Cardiac atrium fibroblast (primary cell): ENCODE measurements at places on chromosomes 1 and 21. TPM values are rescaled to one million over a fixed set of nuclear protein-coding genes. Genes with fewer than 3 reads are reported as not detected.

CHRNB2 gene
- not detected in 2 replicates for total RNA-seq

CXADR gene
- 0.18 and 2.4 TPM in 2 replicates for total RNA-seq

COL24A1 gene
- total RNA-seq = 0.32 and 0.36 TPM in 2 replicates

GPR25 gene
- total RNA-seq = not detected in 2 replicates

HIVEP3 gene
- 2.2 and 3.4 TPM in 2 replicates for total RNA-seq

FCGR3B gene
- not detected in 2 replicates for total RNA-seq

C1orf185 gene
- total RNA-seq = not detected in 2 replicates

GPR161 gene
- total RNA-seq = 5.8 and 10.5 TPM in 2 replicates

S100A9 gene
- total RNA-seq = not detected in 2 replicates

PLEKHG5 gene
- 7.8 and 9.2 TPM in 2 replicates for total RNA-seq

ADAM30 gene
- not detected in 2 replicates for total RNA-seq

S100A5 gene
- not detected in 2 replicates for total RNA-seq

SFT2D2 gene
- total RNA-seq = 23.5 and 28.2 TPM in 2 replicates

FCMR gene
- total RNA-seq = 1.8 and 8.1 TPM in 2 replicates

RPTN gene
- not detected in 2 replicates for total RNA-seq

CENPF gene
- 10.2 and 10.8 TPM in 2 replicates for total RNA-seq

IGSF8 gene
- total RNA-seq = 18.1 and 23.2 TPM in 2 replicates

CLEC20A gene
- total RNA-seq = not detected in 2 replicates

MATN1 gene
- not detected in 2 replicates for total RNA-seq

KRTAP7-1 gene
- total RNA-seq = not detected in 2 replicates

NPPA gene
- total RNA-seq = not detected in 2 replicates

NMNAT2 gene
- 3.2 and 3.4 TPM in 2 replicates for total RNA-seq

NRAS gene
- total RNA-seq = 43.7 and 47.1 TPM in 2 replicates

NBPF26 gene
- 6.2 and 7.6 TPM in 2 replicates for total RNA-seq

MROH7 gene
- 0.54 TPM in 1 of 2 replicates, not detected in the other for total RNA-seq

ICOSLG gene
- total RNA-seq = 0.32 and 0.54 TPM in 2 replicates

MYBPH gene
- not detected in 2 replicates for total RNA-seq

AUNIP gene
- 0.65 and 0.90 TPM in 2 replicates for total RNA-seq

CELA2B gene
- total RNA-seq = not detected in 2 replicates

UTS2 gene
- not detected in 2 replicates for total RNA-seq

PRDM16 gene
- 0.81 and 4.2 TPM in 2 replicates for total RNA-seq

OR6K6 gene
- not detected in 2 replicates for total RNA-seq

SLC16A4 gene
- total RNA-seq = 10.4 and 17.7 TPM in 2 replicates

KRTAP20-2 gene
- not detected in 2 replicates for total RNA-seq

TSACC gene
- total RNA-seq = 2.6 TPM in 1 of 2 replicates, not detected in the other

LCE6A gene
- not detected in 2 replicates for total RNA-seq

NEGR1 gene
- 6.6 and 7.2 TPM in 2 replicates for total RNA-seq

DIO1 gene
- total RNA-seq = not detected in 2 replicates

TRIM67 gene
- total RNA-seq = not detected in 2 replicates

KRTAP15-1 gene
- total RNA-seq = not detected in 2 replicates

AMY1C gene
- total RNA-seq = not detected in 2 replicates

SPRR3 gene
- not detected in 2 replicates for total RNA-seq

NR1I3 gene
- total RNA-seq = not detected in 2 replicates

ATP1A4 gene
- total RNA-seq = not detected in 2 replicates

USP33 gene
- 59.2 and 63.2 TPM in 2 replicates for total RNA-seq

TFF1 gene
- total RNA-seq = not detected in 2 replicates

CDA gene
- 1.6 TPM in 1 of 2 replicates, not detected in the other for total RNA-seq
